ENCODE measurements at places on chromosomes 11 and 22.

- DNase-seq: no peak
Observed at GRCh38 chr22:37560608-37561211, 430 bp downstream of the CDC42EP1 start.

- DNase-seq: no peak
Observed at GRCh38 chr11:10885703-10886363, 28.0 kb upstream of the ZBED5 start.

GRCh38 chr22:40107851-40108378 is 69.8 kb upstream of the TNRC6B start:
- no peak for DNase-seq

DNA sequence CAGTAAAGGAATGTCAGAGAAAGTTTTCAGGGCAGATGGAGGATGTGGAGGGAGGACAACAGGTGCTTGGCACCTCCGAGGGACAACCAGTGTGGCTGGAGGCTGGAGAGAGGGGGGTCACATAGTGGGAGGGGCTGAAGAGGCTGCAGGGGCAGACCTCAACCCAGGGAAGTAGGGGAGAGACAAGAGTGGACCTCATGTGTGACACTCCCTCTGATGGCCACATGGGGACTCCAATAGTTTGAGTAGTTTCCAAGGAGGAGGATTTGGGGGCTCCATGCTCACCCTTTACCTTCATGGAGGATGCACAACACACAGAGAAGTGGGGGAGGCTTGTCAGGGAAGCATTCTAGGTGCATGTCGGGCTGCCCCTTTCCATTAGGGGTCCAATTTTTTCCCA is 35.1 kb upstream of the ASPHD2 start:
- no peak for DNase-seq

DNA sequence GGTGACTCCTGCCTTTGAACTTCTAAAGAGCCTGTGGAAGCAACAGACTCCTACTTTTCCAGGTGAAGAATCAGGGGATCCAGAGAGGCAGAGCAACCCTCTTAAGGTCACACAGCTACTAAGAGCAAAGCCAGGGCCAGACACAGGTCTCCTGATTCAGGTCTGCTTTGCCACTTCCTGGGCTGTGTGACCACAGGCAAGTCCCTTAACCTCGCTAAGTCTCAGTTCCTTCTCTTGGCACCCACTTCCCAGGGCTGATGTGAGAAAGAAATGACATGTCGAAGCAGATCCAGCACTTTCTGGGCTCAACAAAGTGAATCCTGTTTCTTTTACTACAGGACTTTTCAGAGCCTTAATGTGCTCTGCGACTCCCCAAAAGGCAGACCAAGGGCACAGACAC is 30.2 kb downstream of the UQCR10 start:
- DNase-seq: no peak

DNA sequence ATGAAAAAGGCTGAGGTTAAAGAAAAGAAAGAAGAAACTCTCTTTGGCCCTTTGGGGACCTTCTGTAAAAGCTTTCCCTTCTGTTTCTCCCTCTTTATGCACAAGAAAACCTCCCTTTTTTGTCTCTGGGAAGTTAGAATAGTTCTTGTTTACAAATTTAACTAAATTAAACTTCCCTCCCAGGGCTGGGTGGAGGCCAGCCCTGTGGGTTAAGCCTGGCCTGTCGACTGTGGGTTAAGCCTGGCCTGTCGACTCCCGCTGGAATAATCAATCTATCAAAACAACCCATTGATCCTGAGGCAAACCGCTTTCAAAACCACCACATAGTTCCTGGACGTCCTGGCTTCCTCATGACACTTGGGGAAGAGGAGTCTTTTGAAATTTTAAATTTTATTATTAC is 1.2 kb upstream of the DRG1 start:
- DNase-seq: no peak

- DNase-seq: no peak
Observed at GRCh38 chr11:78379039-78379670, 38.5 kb downstream of the GAB2 start.

- no peak for DNase-seq
Observed at GRCh38 chr22:50724616-50725015, 13.4 kb upstream of the ACR start.

DNA sequence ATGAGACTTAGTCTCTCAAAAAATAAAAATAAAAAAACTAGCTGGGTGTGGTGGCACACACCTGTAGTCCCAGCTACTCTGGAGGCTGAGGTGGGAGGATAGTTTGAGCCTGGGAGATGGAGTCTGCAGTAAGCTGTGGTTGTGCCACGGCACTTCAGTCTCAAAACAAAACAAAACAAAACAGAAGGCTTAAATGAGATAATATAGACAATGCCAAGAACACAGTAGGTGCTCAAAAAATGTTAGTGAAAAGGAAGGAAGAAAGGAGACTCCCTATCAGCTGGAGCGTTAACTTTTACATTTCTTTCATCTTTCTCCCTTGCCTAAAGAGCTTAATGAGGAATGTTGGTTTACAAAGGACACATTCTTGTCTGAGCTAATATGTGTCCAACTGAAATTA is 4.1 kb upstream of the ASCC2 start:
- DNase-seq: no peak

DNA sequence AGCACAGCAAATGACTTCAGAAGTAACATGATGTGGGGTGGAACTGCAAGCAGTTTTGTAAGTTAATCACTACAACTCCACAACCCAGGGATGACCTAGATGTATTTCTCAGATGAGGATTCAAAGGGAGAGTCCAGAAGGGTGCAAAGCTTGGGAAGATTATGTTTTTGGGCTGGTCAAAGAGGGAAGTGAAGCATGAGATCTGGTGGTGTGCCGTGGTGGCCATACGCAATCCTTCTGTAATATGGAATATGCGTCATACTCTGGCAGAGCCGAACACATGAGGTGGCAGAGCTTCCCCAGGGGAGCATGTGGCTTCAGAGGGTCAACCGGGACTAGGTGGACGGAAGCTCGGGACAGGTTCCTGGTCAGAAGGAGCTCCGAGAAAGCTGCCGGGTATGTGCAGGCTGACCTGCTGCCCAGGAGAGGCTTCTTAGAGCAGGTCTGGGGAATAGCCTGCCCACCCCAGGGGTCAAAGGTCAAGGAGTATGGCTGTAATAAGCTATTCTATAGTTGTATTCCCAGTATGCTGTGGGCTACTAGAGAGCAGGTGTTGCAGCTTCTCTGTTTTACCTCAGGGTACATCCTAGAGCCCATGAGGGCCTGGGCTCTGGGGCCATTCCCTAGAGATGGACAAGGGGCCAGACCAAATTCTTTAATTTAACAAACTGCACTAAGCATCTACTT is 70.1 kb upstream of the PHOX2A start:
- no peak for DNase-seq

- DNase-seq: no peak
Observed at GRCh38 chr11:108975641-108976071, 310.8 kb downstream of the DDX10 start.

DNA sequence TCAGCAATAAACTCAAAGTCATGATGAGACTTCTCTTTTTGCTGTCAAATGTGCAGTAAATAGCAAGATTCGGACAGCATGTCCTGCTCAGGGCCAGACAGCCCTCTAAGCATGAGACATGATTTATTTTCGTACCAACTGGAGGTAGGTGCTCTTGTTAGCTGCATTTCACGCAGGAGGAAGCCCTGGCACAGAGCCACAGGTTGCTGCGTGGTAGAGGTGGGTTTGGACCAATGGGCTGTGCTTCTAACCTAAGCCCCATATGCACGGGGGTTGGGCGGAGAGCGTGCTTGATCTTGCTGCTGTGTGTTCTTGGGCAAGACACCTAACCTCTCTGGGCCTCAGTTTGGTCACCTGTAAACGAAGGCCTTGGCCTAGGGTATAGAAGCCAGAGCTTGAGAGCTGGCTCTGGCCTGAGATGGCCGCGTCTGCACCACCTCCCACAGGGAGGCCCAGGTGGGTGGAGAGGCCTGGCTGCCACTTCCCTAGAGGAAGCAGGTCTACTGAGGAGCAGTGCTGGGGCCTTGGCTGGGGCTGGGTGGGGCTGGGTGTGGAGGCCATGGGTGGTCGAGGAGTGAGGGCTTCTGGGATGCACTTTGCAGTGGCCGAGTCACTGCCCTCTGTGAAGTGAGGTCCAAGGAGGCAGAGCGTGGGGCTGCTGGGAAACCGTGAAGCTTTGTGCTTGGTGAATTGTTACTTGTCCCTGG is 38.5 kb upstream of the GRAMD4 start:
- DNase-seq: no peak

- DNase-seq: peak; percentile 47
Observed at GRCh38 chr11:13962562-13963168, at the start of gene SPON1. Gene SPON1 (plus strand): TSS chr11:13962723. CDS start chr11:13962905, 182 bp downstream.

DNA sequence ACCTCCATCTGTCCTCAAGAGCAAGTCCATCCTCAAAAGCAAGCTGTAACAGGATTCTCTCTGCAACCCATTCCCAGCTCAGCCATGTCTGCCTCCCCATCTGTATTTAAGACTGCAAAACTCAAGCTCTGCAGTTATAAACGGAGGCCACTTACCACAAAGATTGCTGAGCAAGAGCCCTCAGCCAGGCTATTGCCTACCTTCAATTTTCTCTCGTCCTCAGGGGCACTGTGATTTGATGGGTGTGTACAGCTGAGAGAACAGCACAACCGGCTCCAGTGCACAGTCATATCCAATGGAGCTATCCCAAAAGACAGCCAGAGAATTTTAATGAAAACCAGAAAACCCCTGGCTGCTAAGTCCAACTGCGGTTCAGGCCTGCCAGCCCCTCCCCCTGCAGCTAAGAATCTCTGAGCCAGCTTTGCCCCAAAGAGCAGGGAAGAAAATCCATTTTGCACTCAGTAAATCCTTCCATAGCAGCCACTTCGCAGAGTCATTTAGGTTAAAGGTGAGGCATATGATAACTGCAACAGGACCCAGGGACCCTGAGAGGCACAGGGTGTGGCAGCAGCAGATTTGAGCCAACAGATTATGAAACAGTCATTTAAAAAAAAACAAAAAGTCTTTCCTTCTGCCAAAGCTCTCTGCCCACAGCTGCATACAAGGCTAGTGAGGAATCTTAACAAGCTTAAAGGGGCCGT is 37.6 kb downstream of the RAB30 start:
- no peak for DNase-seq

DNA sequence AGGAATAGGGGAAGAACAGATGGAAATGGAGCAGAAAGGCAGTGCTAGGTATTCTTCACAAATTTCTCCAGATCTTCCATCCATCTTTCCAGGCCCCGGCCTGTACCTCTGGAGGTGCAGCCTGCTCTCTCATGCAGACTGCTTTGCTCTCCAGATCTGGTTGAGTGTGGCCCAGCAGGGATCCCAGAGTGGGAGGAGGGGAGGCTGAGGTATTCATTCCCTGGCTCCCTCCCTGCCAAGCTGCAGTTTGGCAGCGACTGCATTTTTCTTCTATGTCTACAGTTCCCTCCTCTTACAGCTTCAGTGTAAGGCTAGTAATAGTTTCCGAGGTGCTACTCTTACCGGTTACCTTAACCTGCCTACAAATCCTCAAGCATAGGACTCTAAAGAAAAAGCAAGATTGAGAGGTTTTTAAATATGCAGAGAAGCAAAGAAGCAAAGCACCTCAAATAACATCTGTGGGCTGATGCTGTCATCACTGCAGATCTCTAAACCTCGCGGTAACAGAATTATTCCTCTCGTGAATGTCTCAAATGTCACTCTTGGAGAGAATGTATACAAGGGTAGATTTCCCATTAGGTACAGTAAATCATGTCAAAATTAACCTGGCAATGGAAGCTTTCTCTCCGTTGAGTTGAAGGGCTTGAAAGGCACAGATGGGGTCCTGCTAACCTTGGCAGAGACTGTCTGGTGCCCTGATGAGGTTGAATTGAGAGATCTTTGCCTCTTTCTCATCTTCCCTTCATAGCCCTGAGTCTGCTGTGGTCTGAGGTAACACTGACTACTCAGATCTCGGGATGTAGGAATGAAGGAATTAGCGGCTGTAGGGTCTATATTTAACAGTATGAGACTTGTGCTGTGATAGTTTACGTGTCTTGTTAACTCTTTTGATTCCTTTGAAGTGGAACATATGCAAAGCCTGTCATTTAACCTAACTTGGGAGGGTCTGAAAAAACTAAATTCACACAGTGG is 297.9 kb upstream of the C11orf87 start:
- no peak for DNase-seq

DNA sequence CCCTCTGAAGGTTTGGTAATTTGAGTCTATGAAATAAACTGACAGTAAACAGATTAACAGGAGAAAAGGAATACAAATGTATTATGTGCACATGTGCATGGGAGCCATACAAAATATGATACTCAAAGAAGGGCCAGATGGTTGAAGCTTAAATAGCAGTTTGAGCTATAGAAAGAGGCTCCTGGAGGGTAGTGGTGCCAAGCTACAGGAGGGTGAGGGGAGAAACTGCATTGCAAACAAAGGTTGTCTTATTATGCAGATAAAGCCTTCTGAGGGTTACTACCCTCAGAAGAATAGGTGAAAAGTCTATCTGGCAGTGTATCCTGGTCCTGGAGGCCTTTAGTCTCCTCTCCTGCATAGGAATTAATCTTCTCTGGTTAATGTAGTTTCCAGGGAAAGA is 267.3 kb upstream of the MPPED2 start:
- DNase-seq: no peak

DNA sequence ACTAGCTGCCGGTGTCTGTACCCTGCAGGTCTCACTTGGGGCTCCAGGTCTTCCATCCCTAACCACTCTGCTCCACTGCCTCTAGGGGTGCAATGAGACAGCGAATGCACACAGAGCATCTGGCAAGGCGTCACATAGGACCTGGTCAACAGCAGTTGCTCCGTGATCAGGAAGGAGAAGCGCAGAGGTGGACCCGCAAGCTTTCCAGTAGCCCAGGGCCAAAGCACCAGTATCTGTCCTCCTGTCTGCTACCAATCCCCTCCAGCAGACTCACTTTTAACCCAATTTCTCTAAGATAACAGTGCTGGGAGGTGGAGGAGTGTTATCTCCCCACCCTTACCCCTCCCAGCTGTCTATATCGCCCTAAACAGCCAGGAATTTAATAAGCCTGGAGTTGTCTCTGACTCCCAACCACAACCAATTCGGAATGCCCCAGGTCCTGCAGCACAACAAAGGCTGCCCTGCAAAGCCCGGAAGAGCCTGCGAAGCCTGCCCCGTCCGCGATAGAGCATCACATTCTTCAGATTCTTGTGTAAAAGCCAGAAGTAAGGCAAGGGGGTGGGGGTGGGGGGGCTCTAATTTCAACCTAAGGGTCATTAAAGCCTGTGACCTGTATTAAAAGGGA is 19.3 kb downstream of the MYH9 start:
- no peak for DNase-seq

DNA sequence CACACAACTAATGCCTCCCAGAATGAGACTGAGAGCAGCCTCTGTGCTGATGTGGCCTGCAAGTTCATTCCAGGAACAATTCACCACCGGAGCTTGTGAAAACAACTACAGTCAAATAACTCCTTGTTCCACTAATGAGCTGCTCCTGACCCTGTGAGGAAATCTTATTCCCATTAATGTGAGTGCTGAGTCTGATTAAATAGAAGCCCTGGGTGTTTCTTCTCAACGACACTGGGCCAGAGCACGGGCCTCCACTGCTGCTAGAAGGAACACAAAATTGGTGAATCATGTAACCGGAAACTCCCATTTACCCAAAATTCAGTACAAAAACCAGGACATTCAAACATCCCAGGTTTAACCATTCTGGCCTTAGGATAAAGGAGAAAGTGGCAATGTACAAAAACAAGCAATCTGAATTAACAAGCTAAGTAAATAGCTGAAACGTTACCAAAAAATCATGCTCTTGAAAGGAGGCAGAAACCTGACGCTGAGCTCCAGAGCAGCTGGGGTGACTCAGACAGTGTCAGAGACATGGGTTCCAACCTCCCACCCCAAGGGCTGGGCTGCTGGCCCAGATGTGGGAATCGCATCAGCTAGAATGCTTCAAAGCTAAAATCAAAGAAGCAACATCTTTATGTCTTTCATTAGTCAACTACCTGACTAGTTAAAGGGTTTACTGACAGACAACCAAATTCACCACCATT is 26.7 kb downstream of the SERGEF start:
- no peak for DNase-seq
